Neural progenitor cell (in vitro differentiated cells): ENCODE measurements at places on chromosomes 7 and 10. TPM values are rescaled to one million over a fixed set of nuclear protein-coding genes. Genes with fewer than 3 reads are reported as not detected.

Gene TMEM176A
- 0.62 TPM in 1 of 2 replicates, not detected in the other for total RNA-seq

Gene FRA10AC1
- total RNA-seq, result 15.8 and 31.4 TPM in 2 replicates

Gene LIPK
- total RNA-seq, result not detected in 2 replicates

Gene LRCH4
- total RNA-seq, result 4.5 and 55.9 TPM in 2 replicates

Gene TMEM26
- total RNA-seq, result not detected in 2 replicates

- H3K4me3 ChIP-seq, result no peak overlapping the region
- H3K27ac ChIP-seq, result no peak overlapping the region
- peaks cover 20% of the 10 kb centered on the region for H3K4me1 ChIP-seq
These were observed 16.2 kb downstream of the PKD1L1 start for GRCh38 chr7:47932016-47932415.

DNA sequence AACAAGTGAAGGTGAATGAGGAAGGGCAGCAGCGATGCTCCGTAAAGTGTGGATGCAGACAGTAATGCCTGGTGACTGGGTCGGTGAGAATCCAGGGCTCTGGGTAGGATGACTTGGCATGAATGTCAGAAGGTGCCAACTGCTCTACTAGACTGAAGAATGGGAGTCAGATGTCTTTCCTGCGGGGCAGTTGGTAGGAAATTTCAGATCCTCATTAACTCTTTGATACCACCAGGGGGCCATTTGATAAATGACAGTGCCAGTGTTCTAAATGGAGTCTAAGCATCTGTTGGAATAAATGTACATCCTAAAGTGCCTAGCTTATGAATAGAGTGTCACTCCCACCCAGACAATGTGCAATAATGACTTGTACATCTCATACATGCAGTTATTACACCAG, 462.0 kb downstream of the GRM8 start:
- DNase-seq, result no peak
- H3K4me1 ChIP-seq, result peaks cover 9% of the 10 kb centered on the region
- H3K4me3 ChIP-seq, result no peak overlapping the region
- no peaks in the 10 kb centered on the region for H3K27me3 ChIP-seq
- H3K36me3 ChIP-seq, result no peaks in the 10 kb centered on the region

DNA sequence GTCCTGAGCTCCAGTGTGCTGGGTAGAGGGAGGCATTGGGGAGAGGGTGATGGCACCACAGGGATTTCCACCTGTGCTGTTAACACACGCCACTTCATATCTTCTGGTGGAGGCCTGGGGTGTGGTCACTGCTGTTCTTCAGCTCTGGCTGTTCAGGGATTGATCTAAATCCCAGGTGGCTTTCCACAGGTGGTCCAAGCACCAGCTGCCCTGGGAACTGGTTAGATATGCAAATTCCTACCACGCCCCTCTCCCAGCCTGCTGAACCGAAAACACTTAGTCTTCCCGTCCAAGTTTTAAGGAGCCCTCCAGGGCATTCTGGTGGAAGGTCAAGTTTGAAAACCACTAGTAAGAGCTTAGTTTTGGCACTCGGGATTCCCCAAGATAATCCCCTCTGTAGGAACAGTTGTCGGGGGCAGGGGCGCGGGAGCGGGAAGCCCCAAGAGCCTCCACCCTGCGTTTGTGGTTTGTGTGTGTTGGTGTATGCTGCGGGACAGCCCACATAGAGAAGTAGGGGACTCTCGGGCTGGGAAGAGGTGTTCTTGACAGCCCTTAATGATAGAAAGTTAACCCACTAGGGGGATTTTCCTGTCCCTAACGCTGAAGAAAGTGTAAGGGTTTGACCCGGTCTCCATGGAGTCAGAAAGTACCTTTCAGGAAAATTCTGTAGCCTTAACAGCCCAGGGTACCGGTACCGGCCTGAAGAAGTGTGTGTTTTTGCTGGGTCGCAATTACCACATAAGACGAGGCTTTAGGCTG, 5.1 kb downstream of the DEPP1 start:
- peaks cover 18% of the 10 kb centered on the region for H3K4me1 ChIP-seq
- H3K4me3 ChIP-seq, result no peak overlapping the region
- H3K36me3 ChIP-seq, result no peaks in the 10 kb centered on the region
- no peak for DNase-seq

DNA sequence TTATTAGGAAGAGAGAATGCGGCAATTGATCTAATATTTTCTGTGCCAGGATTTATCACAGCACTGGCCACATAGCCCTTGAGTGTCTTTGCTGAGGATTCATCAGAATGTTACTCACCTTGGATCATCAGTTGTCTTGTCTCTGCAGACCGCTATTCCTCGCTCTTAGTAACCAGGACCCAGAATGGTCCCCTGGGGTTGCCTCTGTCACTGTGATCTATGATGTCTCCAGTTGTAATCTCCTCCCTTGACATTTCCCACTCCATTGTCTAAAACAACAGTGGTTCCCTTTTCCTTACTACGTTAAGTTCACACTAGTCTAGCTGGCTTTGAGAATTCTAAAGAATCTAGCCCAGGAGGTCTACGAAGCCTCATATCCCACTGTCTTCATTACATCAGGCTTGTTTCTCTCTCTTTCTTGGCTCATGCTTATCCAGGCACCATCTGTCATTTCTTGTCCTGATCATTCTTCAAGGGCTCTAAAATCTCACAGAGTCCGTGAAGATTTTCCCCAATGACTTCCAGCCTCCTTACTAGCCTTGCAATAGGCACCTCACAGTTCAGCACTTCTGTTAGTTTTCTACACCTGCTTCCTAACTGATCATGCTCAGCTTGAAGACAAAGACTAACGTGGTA, 125.8 kb downstream of the CUBN start:
- H3K27me3 ChIP-seq, result no peaks in the 10 kb centered on the region
- no peak overlapping the region for H3K27ac ChIP-seq
- no peaks in the 10 kb centered on the region for H3K4me1 ChIP-seq
- no peaks in the 10 kb centered on the region for H3K36me3 ChIP-seq
- DNase-seq, result no peak

- no peak overlapping the region for H3K27ac ChIP-seq
- H3K4me1 ChIP-seq, result peaks cover 26% of the 10 kb centered on the region
- no peaks in the 10 kb centered on the region for H3K36me3 ChIP-seq
- no peaks in the 10 kb centered on the region for H3K27me3 ChIP-seq
These were observed 332.0 kb downstream of the RPS24 start for GRCh38 chr10:78365694-78366093.

DNA sequence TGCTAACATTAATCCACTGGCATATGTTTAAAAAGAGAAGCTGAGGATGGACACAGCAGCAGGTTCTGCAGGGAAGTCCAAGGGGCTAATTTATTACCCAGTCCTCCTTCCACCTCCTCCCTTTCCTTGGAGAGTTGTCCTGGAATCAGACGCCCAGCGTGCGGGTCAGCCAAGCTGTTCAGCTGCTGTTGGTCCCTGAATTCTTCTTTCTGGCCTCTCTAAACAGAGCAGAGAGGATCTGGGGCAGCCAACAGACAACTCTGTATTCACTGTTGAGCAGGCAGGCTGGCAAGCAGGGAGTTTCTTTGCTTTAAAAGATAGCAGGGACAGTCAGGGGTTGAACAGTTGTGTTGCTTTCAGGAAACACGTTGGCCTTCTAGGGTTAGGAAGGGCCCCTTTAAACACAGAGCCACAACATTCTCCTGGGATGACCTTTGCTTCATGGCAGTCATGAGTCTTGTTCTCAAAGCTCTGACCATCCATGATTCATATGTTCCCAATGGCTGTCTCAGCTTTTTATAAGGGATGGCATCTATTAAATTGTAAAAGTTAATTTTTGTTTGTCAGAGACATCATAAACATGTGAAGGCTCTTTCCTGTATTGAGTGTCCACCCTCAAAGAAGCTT, 217.0 kb downstream of the CREB5 start:
- no peak overlapping the region for H3K27ac ChIP-seq
- H3K4me3 ChIP-seq, result no peak overlapping the region
- no peaks in the 10 kb centered on the region for H3K4me1 ChIP-seq
- H3K27me3 ChIP-seq, result no peaks in the 10 kb centered on the region

- H3K27ac ChIP-seq, result no peak overlapping the region
- no peaks in the 10 kb centered on the region for H3K36me3 ChIP-seq
- H3K4me3 ChIP-seq, result no peak overlapping the region
- no peak for DNase-seq
- H3K4me1 ChIP-seq, result no peaks in the 10 kb centered on the region
These were observed 79.0 kb upstream of the CELF2 start for GRCh38 chr10:10938676-10939075.

- H3K27ac ChIP-seq, result no peak overlapping the region
- peaks cover 2% of the 10 kb centered on the region for H3K36me3 ChIP-seq
- peaks cover 25% of the 10 kb centered on the region for H3K27me3 ChIP-seq
- DNase-seq, result peak; percentile 37
- H3K4me1 ChIP-seq, result peaks cover 30% of the 10 kb centered on the region
These were observed 1.1 kb downstream of the MAP3K8 start for GRCh38 chr10:30435073-30435422.
